Stimulated activated CD8-positive, alpha-beta memory T cell treated with anti-CD3 and anti-CD28 coated beads, Interleukin-7, amount 100 ng/mL, for 1 hour (primary cell): ENCODE measurements at places on chromosomes 12 and 14.

GRCh38 chr12:111122458-111122878 is 202.1 kb upstream of the MYL2 start:
- no peak for DNase-seq

- DNase-seq: no peak
These were observed 22.9 kb upstream of the CACNA1C start for GRCh38 chr12:2029851-2030250.

DNA sequence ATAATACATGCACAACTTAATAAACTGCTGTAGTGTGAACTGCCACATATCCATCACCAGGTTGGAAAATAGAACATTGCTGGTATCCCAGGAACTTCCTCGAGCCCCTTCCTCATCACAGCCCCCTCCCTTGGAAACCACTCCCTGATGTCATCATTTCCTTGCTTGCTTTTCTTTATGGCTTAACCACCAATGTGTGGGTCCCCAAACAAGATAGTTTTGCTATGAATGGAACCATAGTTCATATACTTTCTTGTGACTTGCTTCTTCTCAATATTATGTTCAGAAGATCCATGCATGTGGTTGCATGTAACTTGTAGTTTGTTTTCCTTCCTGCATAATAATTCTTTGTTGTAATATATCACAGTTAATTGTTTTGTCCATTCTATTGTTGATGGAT is 8.9 kb upstream of the WNT5B start:
- DNase-seq: no peak

- no peak for DNase-seq
These were observed 1.1 kb upstream of the CKAP4 start for GRCh38 chr12:106248846-106249371.

DNA sequence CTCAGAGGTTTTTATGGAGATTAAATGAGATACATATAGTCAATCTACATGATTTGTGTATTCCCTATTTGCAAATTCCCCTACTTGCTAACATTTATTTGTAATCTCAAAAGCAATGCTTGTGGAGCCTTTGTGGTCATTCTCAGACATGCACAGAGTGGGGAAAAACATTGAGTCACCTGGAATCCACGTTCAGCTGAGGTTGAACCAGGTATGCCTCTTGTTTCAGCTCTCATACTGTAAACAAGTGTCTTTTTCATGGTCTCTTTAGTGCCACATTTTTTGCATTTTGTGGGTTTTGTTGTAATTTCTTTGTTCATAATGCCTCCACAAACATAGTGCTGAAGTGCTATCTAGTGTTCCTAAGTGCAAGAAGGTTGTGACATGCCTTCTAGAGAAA is 181.9 kb downstream of the BCAT1 start:
- no peak for DNase-seq

- no peak for DNase-seq
These were observed 215.2 kb upstream of the SSTR1 start for GRCh38 chr14:37992499-37992898.

DNA sequence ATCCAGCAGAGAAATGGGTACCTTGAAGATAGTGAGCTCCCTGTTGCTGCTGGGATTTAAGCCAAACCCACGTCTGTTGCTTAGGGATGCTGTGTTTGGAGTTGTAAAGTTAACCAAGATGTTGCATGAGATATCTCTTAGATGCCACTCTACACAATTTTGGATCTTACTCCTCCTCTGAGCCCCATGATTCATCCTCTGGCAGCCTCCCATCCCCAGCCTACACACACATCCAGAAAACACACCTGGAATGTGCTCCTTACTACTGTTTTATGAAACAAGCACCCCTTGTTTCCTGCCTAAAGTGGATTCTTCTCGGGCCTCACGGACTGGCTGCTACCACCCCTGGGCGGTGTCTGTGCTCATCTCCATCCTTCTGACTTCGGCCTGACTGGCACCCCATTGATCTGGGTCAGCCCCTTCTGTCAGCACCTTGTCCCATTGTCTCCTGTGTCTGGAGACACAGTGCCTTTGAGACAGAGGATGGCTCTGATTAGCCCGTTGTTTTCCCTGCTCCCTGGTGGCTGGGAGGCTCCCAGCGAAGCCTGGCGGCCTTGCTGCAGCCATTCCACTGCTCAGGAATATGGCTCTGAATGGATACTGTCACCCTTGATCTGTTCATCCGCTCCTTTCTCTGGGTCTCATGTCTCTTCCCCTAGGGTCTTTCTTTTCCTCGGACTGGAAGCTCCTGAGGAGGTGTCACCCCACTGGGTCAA is 24.3 kb downstream of the TSPAN9 start:
- DNase-seq: no peak

- DNase-seq: no peak
These were observed 830 bp downstream of the PPP4R3A start for GRCh38 chr14:91509083-91509877.

GRCh38 chr12:24846689-24847088 is 102.2 kb downstream of the BCAT1 start:
- no peak for DNase-seq

GRCh38 chr14:74362361-74362915 is 14.2 kb downstream of the VRTN start:
- DNase-seq: peak; percentile 45

DNA sequence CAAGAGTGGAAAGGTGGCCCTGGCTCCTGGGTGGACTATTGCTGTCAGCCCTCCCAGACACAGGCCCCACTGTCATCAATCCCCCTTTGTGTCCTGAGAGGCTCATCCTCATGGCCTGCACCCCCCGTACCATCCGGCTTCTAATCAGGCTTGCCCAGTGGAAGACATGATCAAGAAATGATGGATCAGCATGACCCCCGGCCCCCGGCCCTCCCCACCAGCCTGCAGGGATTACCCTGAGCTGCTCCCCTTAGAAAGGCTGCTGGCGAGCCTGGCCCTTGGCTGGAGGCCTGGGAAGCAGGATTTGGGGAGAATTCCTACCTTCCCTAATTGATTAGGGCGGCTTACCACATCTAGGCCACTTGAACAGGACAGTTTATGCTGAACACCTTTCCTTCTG is 171.2 kb downstream of the PIWIL1 start:
- no peak for DNase-seq

DNA sequence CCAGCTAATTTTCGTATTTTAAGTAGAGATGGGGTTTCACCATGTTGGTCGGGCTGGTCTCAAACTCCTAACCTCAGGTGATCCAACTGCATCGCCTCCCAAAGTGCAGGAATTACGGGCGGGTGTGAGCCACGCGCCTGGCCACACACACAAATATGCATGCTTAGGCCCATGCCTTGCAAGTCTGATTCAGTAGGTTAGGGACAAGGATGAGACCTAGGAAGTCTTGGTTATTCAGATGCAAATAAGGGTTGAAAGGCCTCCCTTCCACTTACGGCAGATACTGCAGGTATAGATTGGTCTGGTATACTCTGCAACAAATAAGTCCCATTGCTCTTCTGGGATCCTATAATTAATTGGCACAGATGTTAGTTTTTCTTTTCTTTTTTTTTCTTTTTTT is 32.9 kb downstream of the TXNRD1 start:
- DNase-seq: no peak

DNA sequence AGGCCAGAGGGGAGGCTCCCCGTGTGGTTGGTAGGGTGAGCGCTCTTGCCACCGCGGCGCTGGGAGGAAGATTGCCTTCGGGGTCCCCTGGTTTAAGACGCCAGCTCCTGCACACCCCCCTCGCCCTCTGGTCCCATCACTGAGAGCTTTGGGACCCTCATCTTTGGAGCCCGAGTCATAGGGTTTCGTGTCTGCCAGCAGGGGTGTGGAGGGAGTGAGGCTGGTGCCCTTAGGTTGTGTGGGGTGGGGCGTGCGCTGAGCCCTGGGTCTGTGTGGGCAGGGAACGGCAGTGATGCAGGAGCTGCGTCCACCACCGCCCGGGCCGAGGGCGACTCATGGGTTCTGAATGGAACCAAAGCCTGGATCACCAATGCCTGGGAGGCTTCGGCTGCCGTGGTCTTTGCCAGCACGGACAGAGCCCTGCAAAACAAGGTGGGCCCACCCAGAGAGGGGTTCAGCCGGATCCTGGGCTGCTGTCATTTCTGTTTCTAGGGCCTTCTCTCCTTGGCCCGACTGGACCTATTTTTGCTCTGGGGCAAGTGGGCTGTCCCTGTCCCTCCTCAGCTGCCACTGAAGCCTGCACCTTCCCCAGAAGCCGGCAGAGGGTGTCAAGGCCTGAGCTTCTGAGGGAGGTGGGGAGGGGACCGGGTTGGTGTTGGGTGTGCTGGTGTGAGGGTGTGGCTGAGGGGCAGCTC is 12.1 kb downstream of the ACADS start:
- no peak for DNase-seq

DNA sequence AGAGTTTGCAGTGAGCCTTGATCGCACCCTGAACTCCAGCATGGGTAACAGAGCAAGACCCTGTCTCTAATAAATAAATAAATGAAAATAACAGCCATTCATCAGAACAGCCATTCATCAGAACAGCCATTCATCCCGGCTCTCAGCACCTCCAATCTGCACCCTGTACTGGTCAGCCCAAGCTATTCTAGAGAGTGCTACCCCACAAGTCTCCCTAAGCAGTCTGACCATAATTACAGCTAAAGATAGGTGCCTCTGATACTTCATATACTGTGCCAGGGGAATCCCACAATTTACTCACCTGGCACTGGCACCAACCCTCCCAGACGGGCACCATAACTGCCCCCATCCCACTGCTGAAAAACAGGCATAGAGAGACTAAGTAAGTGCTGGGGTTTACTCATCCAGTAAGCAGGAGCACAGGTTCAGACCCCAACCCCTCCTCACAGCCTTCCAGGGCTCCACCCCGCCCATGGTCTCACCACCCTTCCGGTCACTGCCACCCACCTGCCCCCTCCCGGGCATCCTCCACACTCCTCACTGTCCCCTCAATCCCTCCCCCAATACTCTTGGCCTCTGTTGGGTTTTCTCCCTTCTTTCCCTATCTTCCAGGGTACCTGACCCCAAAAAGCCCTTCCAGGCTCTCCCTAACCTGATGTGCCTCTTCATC is 15.2 kb upstream of the EIF5 start:
- DNase-seq: no peak

DNA sequence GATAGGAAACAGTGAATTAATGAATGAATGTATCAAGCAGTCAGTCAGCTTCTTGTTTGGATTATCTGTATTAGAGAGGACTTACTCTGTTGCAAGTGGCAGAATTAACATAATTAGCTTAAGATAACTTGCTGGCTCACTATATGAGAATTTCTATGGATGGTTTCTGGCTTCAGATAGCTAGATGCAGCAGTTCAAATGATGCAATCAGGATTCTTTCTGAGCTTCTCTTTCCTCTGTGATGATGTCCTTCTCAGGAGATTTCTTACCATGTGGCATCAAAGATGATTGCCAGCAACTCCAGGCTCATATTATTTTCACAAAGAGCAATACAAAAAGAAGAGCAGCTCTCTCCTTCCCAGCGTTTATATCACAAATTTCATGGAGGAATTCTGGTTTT is 30.7 kb downstream of the FRMD6 start:
- DNase-seq: no peak

DNA sequence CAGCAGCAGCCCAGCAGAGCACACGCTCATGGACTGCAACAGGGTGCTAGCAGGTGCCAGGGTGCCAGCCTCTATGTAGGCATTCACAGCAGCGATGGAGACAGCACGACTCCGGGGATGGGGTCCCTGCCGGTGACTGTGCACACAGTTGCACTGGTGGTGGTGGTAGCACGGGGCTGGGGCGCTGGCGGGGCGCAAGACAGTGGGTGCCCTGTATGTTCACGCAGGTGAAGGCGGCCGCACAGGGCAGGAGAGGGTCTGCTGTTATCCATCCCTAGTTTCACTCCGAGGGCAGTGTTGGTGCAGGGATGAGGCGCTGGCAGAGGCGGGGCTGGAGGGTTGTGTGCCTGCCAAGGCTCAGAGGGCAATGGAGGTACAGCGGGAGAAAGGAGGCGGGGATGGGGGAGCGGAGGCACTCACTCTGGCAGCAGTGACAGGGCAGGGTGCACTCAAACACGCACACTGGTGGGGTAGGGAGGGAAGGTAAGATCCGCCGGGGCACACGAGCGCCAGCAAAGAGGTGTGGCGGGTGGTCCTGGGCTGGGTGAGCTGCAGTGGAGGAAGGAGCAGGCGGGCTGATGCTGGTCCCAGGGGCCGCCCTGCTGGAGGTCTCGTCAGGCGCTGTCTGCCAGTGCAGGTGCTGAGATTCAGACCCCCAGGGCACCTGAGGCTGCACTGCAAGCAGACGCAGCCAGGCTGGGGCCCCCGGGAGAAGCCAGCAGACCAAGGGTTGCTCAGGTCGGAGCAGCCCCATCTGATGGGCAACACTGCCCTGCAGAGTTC is 76.7 kb downstream of the GALC start:
- DNase-seq: no peak

DNA sequence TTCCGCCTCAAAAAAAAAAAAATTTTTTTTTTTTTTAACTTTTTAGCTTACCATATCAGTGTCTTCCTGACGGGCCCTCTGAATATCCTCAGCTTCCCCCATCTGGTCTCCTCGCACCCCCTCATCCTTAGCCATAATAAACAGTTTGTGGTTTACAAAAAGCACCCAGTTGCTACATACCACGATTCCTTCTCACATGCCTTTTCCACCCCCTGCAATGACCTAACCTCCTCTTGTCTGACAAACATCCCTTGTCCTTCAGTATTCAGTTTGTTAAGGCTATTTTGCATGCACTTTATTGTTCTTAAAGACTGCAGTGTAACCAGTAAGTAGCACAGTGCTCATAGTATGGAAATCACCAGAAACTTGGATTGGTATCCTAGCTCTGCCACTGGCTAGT is 88.5 kb downstream of the PPM1H start:
- DNase-seq: no peak

DNA sequence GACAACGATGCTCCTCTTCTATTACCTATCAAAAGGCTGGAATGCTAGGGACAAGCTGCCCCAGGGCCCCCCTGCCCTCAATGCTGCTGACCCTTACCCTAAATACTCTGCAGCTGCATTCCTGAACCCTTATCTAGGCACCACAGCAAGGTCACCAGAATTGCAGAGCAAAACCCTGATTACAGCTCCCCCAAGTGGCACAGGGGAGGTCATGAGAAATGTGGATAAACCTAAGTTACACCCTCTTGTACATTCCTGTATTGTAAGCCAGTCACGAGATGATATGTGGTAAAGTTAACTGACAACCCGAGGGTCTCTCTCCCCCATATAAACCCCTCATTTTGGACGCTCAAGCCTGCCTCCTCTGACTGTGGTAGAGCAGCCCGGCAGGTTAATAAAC is 411.8 kb upstream of the STXBP6 start:
- DNase-seq: no peak

DNA sequence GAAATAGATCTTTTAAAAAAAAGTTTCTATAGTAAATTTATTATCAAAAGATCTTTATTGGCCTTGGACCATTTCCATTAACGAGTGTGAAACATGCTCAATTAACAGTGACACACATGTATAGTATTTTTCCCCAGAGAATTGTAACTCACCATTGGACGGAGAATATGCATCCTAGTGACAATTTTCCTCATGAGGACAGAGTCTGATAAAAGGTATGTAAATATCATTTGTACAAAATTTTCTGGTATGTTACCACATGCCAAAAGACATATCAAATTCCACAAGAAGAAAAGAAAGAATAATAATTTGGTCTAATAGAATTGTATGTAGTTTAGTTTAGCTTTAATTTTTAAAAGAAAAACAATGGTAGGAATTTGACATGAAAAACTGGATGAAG is 1096.0 kb upstream of the FLRT2 start:
- DNase-seq: no peak

GRCh38 chr14:68137704-68138619 is 318.4 kb downstream of the RAD51B start:
- DNase-seq: no peak

GRCh38 chr14:80447392-80447791 is 236.1 kb upstream of the DIO2 start:
- DNase-seq: no peak

- DNase-seq: no peak
These were observed 12.4 kb downstream of the KRT7 start for GRCh38 chr12:52245259-52245961.
